ENCODE measurements at places on chromosomes 12 and 14.

DNA sequence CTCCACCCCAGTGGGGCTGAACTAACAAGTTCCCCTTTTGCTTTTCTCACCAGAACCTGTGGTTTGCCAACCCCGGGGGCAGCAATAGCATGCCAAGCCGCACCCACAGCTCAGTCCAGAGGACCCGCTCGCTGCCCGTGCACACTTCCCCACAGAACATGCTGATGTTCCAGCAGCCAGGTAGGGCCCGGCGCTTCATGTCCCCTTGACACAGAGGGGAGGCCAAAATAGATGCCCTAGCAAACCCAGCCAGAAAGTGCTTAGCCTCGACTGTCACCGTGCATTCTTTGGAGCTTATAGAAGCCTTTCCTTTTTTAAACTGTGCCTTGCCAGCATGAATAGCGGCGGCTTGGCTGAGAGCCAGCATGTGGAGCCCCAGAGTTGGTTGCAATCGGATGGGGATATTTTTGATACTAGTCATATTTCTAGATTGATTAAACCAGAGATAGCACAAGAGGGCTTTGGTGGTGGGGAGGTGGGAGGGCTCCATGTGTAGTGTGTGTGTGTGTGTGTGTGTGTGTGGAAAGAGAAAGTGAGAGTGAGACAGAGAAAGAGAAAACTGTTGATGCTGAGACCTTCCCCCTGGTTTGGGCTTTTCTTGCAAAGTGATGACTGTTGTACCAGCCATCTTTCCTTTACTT lies 126.1 kb downstream of the GCH1 start:
- no peak for DNase-seq

- DNase-seq: no peak
Observed at GRCh38 chr14:32724867-32725471, 213.7 kb upstream of the NPAS3 start.

DNA sequence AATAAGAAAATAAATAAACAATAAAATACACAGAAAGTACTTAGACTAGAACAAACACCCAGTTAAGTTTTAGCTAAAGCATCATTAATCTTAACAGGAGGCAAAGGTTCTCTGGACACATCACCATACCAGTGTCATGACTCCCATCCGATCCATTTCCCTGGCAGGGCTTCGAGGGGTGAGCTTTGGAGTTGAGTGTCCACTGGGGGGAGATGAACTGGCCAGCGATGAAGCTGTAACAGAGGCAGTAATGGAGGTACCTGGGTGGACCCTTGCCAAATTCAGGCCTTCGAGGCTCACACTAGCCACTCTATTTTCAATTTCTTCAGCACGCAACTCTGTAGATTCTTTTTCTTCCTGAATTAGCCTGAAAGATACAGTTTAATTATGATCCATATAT lies 269.5 kb downstream of the ACSS3 start:
- DNase-seq: no peak

DNA sequence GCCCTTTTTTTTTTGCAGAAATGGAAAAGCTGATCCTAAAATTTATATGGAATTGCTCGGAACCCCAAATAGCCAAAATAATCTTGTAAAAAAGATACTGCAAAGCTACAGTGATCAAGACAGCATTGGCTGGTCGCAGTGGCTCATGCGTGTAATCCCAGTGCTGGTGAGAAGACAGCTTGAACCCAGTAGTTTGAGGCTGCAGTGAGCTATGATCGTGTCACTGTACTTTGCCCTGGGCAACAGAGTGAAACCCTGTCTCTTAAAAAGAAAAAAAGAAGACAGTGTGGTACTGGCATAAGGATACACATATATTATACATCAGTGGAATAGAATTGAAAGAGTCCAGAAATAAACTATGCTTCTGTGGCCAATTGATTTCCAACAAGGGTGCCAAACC lies 5.4 kb downstream of the ITGB7 start:
- no peak for DNase-seq

DNA sequence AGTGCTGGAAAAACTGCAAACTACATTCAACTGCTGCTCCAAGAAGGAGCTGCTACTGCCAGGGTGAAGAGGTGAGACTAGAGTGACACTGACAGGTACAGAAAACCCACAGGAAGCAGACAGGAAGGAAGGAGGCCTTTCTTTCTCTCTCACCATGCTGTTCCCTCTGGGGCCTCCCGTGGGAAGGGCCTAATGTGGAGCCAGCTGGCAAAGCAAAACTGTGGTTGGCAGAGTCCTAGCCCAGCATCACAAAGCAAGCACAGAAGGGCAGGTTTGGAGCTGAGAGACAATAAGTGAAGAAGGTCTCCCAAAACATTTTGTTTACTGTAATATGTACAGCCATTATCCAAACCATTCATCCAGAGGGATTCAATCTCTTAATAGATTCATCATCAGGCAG lies 122.5 kb upstream of the MAX start:
- DNase-seq: no peak

DNA sequence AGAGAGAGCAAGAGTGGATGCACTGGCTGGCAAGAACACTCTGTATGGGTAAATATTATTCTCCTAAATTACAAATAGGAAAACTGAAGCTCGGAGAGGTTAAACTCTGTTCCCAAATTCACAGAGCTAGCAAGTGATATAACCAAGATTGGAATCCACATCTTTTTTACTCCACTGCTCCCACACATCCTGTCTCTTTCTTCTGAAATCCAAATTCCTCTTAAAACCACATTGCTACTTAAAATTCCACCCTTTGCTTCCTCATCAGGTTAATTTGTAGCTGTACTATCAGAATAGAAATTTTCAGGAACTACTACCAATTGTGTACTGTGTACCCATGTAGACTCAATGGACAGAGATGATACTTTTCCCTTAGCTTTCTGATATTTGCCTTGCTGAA lies 74.4 kb downstream of the ARMH4 start:
- no peak for DNase-seq

GRCh38 chr12:54040148-54040494 lies 7.3 kb downstream of the HOXC5 start:
- DNase-seq: no peak

DNA sequence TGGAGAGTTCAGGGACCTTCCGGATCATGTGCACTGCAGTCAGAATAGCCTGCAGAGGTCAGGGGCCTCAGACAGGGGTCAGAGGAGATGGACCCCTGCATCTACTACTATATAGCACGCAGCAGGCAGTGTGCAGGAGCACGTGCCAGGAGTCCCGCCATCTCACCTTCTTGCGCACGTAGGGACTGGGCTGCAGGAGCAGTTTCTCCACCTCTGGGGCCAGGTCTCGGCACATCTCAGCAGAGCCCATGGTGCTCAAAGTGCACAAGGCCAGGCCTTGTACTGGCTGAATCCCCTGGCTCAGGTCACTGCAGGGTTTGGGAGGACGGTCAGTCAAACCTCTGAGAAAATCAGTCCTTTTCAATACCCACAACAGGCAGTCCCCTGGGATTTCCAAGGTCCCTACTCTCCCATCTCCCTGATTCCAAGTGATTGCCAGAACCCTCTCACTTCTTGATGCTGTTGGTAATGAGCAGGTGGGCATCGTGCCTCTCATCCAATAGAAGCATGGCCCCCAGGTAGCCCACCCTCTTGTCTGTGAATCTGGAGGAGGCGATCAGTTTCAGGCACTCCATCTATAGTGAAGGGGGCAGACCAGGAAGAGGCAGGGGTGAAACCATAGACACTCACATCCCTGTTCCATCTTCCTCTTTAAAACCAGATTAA lies 1.3 kb downstream of the AP1G2 start:
- no peak for DNase-seq

DNA sequence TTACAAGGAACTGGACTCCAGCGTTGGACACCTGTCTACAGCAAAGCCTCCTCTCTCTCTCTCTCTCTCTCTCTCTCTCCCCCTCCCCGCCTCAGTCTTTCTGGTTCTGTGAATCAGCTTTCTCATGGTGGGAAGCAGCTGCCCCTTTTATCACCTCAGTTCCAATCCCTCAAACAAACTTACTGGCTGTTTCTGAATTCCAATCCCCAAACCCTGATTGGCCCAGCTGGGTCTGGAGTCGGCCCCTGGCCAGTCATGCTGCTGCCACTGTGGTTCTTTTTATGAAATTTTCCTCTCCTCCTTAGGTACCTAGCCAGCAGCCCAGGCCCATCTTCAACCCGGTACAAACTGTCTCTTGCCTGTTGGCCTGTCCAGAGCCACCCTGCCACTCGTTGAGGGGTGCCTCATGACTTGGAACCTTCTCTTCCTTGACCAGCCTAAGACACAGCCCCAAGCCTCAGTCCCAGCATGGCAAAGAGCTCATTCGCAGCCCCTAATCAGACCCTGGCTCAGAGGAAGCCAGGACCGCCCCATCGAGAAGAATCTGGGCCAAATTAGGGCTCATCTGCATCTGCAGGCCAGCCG lies 9.4 kb upstream of the MORN3 start:
- no peak for DNase-seq

DNA sequence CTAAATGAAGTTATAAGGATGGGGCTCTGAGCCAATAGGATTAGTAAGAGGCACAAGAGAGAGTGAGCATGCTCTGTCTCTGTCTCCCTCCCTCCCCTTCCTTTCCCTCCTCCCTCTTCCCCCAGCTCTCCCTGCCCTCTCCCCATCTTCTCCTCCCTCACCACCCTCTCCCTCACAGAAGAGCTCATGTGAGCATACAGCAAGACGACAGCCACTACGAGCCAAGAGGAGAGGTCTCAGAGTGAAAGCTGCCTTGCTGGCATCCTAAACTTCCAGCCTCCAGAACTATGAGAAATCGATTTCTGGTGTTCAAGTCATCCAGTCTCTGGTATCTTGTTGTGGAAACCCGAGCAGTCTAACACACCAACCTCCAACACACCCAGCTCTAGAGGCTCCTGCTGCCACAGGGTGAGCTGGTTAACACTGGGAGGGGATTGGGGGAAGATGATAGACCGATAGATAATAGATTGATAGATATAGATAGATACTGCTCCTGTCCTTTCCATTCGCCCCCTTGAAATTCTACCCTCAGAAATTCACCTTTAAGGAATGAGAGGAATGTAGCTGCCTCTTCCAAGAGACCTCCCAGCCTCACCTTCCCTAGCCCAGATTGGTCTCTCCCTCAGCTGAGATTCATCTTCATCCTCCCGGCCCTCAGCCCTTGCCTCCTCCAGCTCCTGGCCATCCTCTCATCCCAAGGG lies 25.8 kb upstream of the ACTN1 start:
- DNase-seq: no peak

GRCh38 chr14:49483268-49483667 lies 102.9 kb downstream of the RPS29 start:
- no peak for DNase-seq

GRCh38 chr12:100718187-100718586 lies 76.4 kb upstream of the ANO4 start:
- DNase-seq: no peak

- no peak for DNase-seq
Observed at GRCh38 chr12:50842637-50843493, at the start of gene TMPRSS12. TSS of gene TMPRSS12 (plus strand) at chr12:50842926. CDS start at chr12:50842965, 39 bp downstream.

DNA sequence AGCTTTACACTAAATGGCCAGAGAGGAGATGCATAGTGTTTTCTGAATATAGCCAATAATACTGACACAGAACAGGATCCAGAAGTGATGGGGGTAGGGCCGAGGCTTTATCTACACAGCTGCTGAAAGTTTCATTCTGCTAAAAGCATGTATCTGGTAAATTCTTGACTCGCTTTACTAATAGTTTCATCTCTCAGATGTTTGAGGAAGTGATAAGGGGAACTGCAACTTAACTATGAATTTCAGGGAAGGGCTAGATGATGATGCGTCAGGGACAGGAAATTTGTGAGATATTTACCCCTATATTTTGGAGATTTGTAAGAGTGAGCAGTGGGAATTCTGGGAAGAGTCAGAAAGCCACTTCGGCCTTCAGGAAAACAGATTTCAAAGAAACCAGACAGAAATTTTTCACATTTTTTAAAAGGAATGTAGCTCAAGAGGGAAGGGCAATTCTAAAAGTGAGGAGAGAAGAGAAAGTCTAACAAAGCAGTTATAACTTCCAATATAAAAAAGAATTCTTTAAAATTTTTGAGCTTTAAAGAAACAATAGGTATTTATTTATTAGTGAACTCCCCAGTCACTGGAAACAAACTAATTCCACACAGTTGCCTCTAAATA lies 243.1 kb downstream of the BCAT1 start:
- no peak for DNase-seq

DNA sequence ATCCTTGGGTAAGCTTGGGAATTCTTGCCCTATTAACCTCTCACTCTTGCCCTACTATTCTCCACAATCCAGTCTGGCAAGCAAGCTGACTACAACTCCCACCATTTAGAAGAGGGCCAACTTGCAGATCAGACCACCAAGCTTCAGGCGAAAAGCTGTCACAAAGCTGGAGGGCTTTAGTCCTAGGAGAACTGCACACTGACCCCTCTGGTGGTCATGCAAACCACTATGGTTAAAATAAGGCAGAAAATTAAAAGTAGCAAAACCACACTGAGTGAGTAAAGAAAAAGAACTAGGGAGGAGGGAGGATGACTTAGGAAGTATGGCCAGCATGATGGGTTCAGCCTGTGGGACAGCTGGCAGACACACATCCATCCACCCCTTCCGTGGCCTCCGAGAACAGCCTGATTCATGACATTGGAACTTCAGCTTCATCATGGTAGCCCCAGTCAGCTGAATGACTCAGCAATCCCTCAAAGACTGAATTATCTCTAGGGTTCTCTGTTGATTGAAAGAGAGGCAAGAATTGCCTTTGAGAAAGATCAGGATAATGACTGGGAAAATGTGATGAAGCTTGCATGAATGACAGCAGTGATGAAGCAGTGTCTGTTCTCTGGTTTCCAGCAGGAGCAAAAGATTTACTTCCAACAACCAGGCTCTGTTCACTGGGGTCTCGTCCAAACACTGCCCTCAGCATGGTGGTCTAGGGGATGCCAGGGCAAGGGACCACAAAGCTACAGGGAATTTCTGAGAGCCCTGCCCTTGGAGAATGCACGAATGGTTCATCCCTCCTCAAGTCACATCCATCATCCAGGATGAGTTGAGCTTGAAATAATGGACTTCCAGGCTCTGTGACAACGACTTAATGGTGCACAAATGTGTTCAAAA lies 24.4 kb downstream of the PITPNM2 start:
- DNase-seq: no peak

DNA sequence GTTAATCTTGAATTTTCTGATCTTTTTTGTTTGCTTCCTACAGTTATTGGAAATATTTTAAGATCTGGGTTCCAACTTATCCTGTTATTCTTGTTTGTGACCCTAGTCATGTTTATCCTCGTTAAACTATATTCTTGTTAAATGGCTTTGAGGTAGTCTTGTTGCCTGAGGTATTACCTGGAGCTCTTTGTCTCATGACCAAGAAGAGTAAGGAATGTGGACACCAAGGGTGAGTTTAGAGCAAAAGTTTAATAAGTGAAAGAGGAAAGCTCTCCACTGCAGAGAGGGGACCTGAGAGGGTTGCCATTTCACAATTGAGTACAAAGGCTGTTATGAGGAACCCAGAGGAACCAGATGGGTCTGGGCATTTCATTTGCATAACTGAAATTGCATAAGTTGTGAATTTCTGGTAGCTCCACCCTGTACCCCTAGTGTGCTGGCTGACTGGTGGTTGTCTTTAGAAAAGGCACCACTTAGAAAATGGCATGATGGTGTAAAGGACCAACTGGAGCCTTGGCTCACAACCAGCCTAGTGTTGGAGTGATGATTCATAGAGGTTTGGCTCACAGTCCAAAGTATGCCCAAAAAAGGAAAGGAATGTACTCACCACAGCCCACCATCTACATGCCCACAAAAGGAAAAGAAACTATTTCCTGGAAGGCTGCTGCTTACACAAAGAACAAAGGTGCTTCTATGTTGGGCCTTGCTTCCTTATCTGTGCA lies 36.7 kb upstream of the RESF1 start:
- DNase-seq: no peak

All from stimulated activated CD8-positive, alpha-beta memory T cell treated with anti-CD3 and anti-CD28 coated beads, Interleukin-4, amount 100 ng/mL, for 1 hour (primary cell).